ENCODE measurements at places on chromosomes 16 and 17. TPM values are rescaled to one million over a fixed set of nuclear protein-coding genes. Genes with fewer than 3 reads are reported as not detected.

Gene HSD17B1
- 0.97 TPM for polyA plus RNA-seq

Gene APOH
- 0.58 TPM for polyA plus RNA-seq

Gene SNX20
- 0.14 TPM for polyA plus RNA-seq

Gene FOXL1
- polyA plus RNA-seq: 0.22 TPM

Gene BCO1
- 0.39 TPM for polyA plus RNA-seq

Gene WSCD1
- 50.7 TPM for polyA plus RNA-seq

Gene HSD11B2
- polyA plus RNA-seq: 47.9 TPM

Gene RSKR
- polyA plus RNA-seq: 2.7 TPM

Gene TMEM88
- polyA plus RNA-seq: 9.8 TPM

Gene FTO
- polyA plus RNA-seq: 206 TPM

Gene CDK5RAP3
- 106 TPM for polyA plus RNA-seq

Gene NPIPB9
- polyA plus RNA-seq: not detected

Gene SEPTIN1
- polyA plus RNA-seq: 4.8 TPM

Gene GAST
- polyA plus RNA-seq: not detected

Gene CRYBA1
- polyA plus RNA-seq: not detected

Gene HOXB7
- 37.1 TPM for polyA plus RNA-seq

Gene SEZ6
- 64.1 TPM for polyA plus RNA-seq

Gene TPSB2
- not detected for polyA plus RNA-seq

All from brain (organoid and tissue), 16 donors.